ENCODE measurements at places on chromosomes 6 and 20. TPM values are rescaled to one million over a fixed set of nuclear protein-coding genes. Genes with fewer than 3 reads are reported as not detected.
A peak's percentile ranks its signal among the peaks of the same experiment; 100 is the strongest.

DNA sequence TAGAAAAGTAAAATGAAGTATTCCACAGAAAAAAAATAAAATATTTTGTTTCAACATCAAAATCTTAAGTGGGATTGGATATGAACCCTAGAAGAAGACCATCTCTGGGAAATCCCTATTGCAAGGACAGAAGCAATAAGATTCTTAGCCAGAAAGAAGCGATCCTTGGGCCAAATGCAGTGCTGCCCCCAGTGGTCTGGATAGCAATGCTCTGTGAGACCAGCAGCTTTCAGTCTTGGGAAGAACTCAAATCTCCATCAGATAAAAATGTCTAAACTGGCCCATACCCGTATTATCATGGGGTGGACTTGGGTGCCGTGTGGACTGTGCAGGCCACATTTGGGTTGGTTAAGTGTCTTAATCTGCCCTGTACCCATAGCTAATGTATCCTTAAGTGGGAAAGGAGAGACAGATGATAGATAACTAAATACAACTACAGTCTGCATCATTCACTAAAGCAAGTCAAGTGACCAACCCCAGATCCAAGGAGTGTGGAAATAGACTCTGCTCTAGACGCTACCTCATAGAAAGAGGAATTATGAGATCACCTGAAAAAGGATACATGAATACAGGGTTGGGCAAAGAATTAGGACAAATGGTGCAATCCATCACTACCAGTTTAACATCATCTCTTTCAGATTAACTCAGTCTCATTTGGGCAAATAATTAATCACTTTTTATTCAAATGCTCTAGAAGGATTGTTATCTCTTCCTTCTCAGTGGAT lies 38.9 kb upstream of the SNAP25 start:
- no peak overlapping the region for H3K27ac ChIP-seq
- H3K36me3 ChIP-seq, result no peaks in the 10 kb centered on the region
- DNase-seq, result peak; percentile 30
- H3K4me3 ChIP-seq, result no peak overlapping the region
- no peaks in the 10 kb centered on the region for H3K27me3 ChIP-seq

- no peak for DNase-seq
- H3K27ac ChIP-seq, result no peak overlapping the region
- H3K27me3 ChIP-seq, result no peaks in the 10 kb centered on the region
- H3K4me1 ChIP-seq, result no peaks in the 10 kb centered on the region
Measured at GRCh38 chr6:3849681-3850450, 693 bp downstream of the FAM50B start.

GRCh38 chr6:137868721-137869548 lies 1.9 kb downstream of the TNFAIP3 start:
- H3K4me1 ChIP-seq, result peaks cover 55% of the 10 kb centered on the region
- DNase-seq, result no peak
- peak overlapping the region; percentile 76 for H3K4me3 ChIP-seq
- H3K36me3 ChIP-seq, result no peaks in the 10 kb centered on the region
- H3K27ac ChIP-seq, result peak overlapping the region; percentile 47
- no peaks in the 10 kb centered on the region for H3K27me3 ChIP-seq

- no peak overlapping the region for H3K4me3 ChIP-seq
- no peaks in the 10 kb centered on the region for H3K27me3 ChIP-seq
- no peaks in the 10 kb centered on the region for H3K36me3 ChIP-seq
- H3K4me1 ChIP-seq, result peaks cover 28% of the 10 kb centered on the region
Measured at GRCh38 chr6:55822815-55823214, 52.6 kb downstream of the BMP5 start.

DNA sequence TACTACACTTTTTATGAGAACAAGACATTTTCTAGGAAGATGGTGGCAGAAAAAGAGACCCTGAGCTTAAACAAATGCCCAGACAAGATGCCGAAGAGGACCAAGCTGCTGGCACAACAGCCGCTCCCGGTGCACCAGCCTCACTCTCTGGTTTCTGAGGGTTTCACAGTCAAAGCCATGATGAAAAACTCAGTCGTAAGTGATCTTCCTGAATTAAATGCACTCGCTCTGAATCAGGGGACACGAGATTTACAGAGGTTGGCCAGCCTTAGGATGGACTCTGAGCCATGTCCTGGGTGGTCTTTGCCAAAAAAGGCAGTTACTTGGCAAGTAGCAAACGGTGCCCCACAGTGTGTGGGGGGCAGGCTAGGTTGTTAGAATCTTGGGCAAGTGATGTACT lies 423 bp downstream of the PACRG start:
- H3K4me1 ChIP-seq, result no peaks in the 10 kb centered on the region
- no peaks in the 10 kb centered on the region for H3K36me3 ChIP-seq
- peak overlapping the region; percentile 71 for H3K27ac ChIP-seq
- H3K27me3 ChIP-seq, result no peaks in the 10 kb centered on the region
- 0 out of 2 replicates have a peak overlapping the region, but pooled peaks have one; percentile 8 for H3K4me3 ChIP-seq

DNA sequence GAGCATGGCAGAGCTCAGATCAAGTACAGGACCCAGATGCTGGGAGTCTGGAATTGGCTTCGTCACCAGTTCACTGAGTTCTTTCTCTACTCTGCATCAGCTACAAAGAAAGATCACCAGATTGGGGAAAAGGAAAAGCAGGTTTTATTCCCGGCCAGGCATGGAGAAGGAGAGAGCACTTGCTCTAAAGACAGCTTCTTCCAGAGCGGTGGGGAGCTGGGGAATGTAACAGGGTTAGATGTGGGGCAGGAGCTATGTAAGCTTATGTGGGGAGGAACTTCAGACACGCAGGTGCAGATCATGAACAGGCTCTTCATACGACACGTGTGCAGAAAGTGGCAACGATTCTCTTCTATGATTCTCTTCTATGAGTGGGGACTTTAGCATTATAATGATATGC lies 4.9 kb upstream of the ACSS1 start:
- no peaks in the 10 kb centered on the region for H3K27me3 ChIP-seq
- no peak overlapping the region for H3K4me3 ChIP-seq
- H3K27ac ChIP-seq, result peak overlapping the region; percentile 23
- H3K4me1 ChIP-seq, result peaks cover 60% of the 10 kb centered on the region
- no peak for DNase-seq

- no peaks in the 10 kb centered on the region for H3K36me3 ChIP-seq
- 0 out of 2 replicates have a peak, but pooled peaks cover 5% of the 10 kb centered on the region for H3K4me1 ChIP-seq
- H3K4me3 ChIP-seq, result no peak overlapping the region
- DNase-seq, result no peak
- no peaks in the 10 kb centered on the region for H3K27me3 ChIP-seq
Measured at GRCh38 chr20:48772183-48772976, 55.4 kb downstream of the PREX1 start.

The KHDC1L gene
- total RNA-seq, result not detected

The ERVFRD-1 gene
- 0.29 TPM for total RNA-seq

The RAD21L1 gene
- total RNA-seq, result not detected

The OR2J3 gene
- total RNA-seq, result not detected
